ENCODE measurements at places on chromosomes 6 and 20.

DNA sequence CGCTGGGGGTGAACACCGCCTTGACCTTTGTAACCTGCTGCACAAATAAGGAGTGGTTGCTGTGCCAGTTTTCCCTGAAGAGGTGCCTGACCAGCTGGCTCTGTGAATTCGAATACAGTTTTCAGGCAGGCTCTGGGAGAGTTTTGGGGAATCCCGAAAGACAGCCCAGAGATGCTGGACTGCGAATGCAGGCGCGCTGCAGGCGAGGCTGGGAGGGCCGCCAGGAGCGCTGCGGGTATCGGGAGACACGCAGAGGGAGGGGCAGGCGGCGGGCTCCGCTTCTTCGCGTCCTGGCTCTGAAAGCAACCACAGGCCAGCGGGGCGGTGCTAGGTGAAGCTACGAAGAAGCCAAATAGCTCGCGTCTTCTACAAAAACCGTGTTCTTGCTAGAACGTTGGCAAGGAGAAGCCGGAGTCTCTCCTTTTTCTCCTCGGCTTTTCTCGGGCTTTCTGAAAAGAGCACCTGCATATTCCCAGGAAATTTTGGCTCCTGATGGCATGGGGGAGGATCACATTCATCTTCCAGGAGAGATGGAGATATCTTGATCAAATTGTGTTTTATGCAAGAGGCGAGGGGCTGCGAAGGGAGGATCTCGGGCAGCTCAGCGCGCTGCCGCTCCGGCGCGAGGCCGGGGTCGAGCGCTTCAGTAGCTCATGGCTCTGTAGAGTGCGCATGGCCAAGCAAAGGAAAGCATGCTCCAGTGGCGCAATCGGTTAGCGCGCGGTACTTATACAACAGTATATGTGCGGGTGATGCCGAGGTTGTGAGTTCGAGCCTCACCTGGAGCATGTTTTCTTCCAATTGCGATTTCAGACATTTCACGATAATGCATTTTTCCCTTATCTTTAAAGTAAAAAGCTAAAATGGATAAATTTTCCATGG, 158.1 kb upstream of the ZNF184 start:
- DNase-seq = no peak

GRCh38 chr6:49513153-49513989, 13.6 kb downstream of the GLYATL3 start:
- DNase-seq = no peak

DNA sequence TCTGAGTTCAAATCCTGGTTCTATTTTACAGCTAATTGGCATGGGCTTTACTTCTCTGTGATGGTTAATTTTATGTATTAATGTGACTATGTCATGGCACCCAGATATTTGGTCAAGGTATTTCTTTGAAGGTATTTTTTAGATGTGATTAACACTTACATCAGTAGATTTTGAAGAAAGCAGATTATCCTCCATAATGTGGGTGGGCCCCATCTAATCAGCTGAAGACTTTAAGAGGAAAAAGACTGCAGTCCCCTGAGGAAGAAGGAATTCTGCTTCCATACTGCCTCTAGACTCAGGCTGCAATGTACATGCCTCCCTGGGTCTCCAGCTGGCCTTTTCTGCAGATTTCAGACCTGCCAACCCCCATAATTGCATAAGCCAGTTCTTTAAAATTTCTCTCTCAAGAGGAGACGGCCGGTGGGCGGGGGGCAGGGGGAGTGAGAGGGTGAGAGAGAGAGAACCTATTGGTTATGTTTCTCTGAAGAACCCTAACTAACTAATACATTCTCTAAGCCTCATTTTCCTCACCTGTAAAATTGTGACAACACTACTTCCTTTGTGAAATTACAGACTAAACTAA, 338.2 kb upstream of the PRDM1 start:
- no peak for DNase-seq

DNA sequence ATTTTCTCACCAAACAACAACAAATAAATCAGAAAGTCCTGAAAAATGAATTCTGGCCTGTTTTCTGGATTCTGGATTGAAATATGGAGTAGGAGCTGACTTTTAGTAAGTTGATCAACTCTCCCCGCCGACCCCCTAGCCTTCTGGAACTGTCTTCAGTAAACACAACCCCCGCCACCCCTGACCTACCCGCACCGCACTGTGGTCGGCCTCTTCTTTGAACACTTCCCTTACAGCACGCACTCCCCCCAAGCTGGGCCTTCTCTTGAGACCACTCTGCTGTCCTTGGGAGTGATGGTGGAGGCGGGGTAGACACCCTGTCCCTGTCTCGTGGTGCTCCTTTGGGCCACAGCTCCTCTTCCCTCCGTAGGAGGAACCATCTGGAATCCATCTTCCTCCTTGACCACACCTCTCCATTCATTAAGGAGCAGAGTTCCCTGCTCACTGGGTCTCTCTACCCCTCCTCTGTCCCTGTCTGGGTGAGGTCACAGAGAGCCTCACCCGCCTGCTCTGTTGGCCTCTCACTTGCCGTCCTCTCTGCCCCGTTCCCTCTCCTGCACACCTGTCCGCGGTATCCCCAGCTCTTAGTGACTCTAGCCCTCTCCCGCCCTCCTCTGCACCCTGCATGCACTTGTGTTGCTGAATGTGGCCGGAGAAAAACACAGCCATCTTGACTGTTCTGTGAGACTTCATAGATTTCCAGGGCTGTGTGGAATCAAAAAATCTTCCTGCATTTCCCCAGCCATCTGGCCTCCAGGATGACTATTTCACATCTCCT, 19.1 kb downstream of the SYNJ2 start:
- no peak for DNase-seq

DNA sequence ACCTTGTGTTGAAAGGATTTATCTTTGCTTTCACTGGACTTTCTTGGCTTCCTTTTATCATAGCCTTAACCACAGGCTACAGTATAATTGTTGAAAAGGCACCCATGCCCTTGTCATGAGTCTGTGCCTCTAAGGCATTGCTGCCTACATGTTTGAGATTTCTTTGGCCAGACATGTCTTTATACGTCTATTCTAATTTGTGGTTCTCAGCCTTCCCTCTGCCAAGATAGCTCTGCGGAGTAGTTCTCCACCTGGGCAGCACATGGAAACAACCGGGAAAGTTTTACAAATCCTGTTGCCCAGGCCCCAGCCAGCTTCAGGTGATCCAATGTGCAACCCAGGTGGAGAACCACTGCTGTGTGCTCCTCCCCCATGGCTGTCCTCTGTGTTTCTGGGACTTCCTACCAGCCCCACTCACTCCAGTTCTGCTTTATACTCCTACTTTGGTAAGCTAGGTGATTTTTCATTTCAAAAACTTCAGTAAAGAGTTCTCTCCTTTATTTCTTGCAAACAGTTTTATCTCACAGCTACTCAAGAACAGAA, 159.6 kb upstream of the MYLIP start:
- no peak for DNase-seq

- DNase-seq = no peak
These were observed 137.3 kb downstream of the HTR1B start for GRCh38 chr6:77326029-77326428.

- no peak for DNase-seq
These were observed 19.1 kb downstream of the IPCEF1 start for GRCh38 chr6:154337406-154338005.
